Activated T-cell treated with anti-CD3 and anti-CD28 coated beads, Interleukin-2, amount 50 U/mL, for 72 hours (primary cell): ENCODE measurements at places on chromosomes 7 and 10. TPM values are rescaled to one million over a fixed set of nuclear protein-coding genes. Genes with fewer than 3 reads are reported as not detected.
A peak's percentile ranks its signal among the peaks of the same experiment; 100 is the strongest.

DNA sequence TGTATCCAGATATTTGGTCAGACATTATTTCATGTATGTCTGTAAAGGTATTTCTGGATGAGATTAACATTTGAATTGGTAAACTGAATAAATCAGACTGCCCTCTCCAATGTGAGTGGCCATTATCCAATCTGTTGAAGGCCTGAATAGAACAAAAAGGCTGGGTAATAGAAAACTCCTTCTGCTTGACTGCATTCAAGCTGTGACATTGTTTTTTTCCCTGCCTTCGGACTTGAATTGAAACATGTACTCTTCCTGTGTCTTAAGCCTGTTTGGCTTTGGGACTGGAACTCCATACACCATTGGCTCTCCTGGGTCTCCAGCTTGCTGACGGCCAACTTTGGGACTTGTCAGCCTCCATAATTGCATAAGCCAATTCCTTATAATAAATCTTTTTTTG lies 36.0 kb upstream of the ARHGAP21 start:
- H3K36me3 ChIP-seq, result no peaks in the 10 kb centered on the region
- no peaks in the 10 kb centered on the region for H3K27me3 ChIP-seq
- no peak for DNase-seq
- H3K4me3 ChIP-seq, result no peak overlapping the region
- H3K4me1 ChIP-seq, result no peaks in the 10 kb centered on the region

DNA sequence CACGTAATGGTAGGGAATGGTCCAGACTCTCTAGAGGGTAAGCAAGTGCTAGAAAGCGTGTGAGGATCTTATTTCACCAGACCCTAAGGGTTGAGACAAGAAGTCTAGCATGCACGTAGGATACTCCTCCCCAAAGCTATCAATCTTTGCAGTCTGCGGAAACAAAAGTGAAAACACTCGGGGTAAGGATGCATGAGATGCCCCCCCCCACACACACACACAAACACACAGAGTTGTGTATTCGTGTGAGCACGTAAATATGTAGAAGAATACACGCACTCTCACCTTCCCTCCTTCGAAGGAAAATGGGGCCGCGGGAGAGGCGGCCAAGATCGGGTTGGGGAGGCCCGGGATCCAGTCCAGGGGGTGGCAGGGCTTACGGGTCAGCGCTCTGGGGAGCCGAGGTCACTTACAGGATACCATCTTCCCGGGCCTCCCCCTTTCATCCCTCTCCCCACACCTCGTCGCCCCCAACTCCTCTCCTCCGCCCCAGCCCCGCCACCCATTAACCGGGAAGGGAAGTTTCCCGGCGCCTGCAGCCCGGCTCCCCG lies 455 bp downstream of the CUL2 start:
- peak overlapping the region; percentile 94 for H3K27ac ChIP-seq
- no peaks in the 10 kb centered on the region for H3K27me3 ChIP-seq
- DNase-seq, result peak; percentile 11

GRCh38 chr10:30992681-30993080 lies 39.0 kb downstream of the ZNF438 start:
- no peak for DNase-seq
- H3K27ac ChIP-seq, result no peak overlapping the region
- H3K4me1 ChIP-seq, result peaks cover 11% of the 10 kb centered on the region
- H3K36me3 ChIP-seq, result peaks cover 9% of the 10 kb centered on the region

HEPACAM2 gene
- not detected for total RNA-seq

GRCh38 chr10:49465736-49466135 lies 69.8 kb upstream of the DRGX start:
- H3K27me3 ChIP-seq, result no peaks in the 10 kb centered on the region
- no peak overlapping the region for H3K27ac ChIP-seq
- no peaks in the 10 kb centered on the region for H3K4me1 ChIP-seq
- no peak for DNase-seq
- peaks cover 32% of the 10 kb centered on the region for H3K36me3 ChIP-seq

GRCh38 chr10:30988831-30989435 lies 42.7 kb downstream of the ZNF438 start:
- no peaks in the 10 kb centered on the region for H3K27me3 ChIP-seq
- no peak overlapping the region for H3K4me3 ChIP-seq
- no peak overlapping the region for H3K27ac ChIP-seq
- H3K4me1 ChIP-seq, result peaks cover 9% of the 10 kb centered on the region

DNA sequence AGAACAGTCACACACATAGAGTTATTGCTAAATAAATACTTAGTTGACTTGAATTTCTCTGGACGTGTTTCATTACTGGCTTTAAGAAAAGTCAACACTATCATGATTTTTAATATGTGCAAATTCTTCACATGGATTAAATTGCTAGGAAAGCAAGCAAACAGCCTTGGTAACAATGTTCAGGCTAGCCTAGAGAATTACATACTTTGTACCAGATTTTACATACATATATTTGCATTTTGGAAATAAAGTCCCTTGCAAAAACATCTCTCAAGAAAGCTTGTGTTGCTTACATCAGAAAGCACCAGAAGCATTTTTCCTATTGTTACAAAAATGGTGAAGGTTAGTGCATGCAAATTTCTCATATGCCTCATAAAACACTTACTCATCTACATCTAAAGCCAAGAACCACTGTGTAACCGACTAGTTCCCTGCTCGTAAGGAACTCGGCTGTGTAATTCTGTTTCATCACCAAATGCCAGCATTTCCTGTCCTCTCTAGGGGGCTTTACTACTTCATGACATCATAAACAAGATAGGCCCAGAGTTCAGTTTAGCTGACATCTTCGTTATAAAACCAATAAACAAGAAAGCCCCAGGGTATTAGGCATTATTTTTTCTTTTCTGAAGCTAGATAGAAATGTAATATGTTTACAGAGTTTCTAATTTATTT lies 87.8 kb downstream of the CFAP58 start:
- peak overlapping the region; percentile 61 for H3K27ac ChIP-seq
- no peak for DNase-seq
- H3K4me1 ChIP-seq, result no peaks in the 10 kb centered on the region
- no peaks in the 10 kb centered on the region for H3K27me3 ChIP-seq
- H3K36me3 ChIP-seq, result no peaks in the 10 kb centered on the region
